Activated T-helper 9 cell treated with anti-CD3 and anti-CD28 coated beads, Interleukin-2, amount 50 U/mL, for 16 hours (primary cell): ENCODE measurements at places on chromosomes 13 and 19.

GRCh38 chr19:35592226-35592625 is 6.3 kb downstream of the PMIS2 start:
- DNase-seq, result no peak

GRCh38 chr19:58553799-58554493 is 959 bp downstream of the CHMP2A start:
- DNase-seq, result no peak

DNA sequence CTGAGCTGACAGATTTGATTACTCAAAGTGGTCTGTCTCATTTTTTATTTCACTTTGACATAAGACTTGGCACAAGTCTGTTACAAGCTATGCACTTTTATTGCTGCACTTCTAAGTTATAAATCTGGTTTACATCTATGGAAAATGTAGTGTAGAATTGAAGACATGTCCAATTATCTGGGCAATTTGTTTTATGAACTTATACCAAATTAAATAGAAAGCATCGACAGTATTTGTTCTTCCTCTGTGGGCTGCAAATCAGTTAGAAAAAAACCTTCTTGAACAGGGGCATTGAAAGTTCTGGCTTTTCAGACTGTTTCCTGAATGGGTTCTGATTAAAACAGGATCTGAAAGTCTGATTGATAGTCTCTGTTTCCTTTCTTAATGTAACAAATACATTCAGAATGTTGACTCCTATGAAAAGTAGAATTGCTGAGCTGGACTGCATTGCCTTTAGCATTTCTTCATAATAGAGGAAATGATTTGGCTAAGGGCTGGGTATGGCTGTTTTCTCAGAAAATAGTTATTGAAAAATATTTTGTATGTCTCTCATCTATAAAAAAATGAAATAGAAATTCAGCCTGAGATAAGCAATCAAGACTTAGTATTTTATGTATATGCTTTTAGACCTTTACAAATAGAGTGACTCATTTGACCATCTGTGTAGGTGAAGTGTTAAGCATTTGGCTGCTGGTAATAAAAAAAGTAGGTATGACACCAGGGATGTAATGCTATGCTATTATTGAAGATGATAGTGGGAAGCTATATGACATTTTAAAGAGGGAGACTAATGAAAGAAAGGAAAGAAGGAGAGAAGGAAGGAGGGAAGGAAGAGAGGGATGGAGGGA is 210.9 kb upstream of the SPRY2 start:
- DNase-seq, result no peak

- no peak for DNase-seq
These were observed 9.4 kb downstream of the ZNF546 start for GRCh38 chr19:40006273-40006691.

- DNase-seq, result peak; percentile 15
These were observed 513 bp downstream of the MIER2 start for GRCh38 chr19:343941-344624.

- DNase-seq, result no peak
These were observed 193.7 kb downstream of the LMO7 start for GRCh38 chr13:75829830-75830229.

- no peak for DNase-seq
These were observed 73.3 kb upstream of the WASF3 start for GRCh38 chr13:26484196-26484595.

DNA sequence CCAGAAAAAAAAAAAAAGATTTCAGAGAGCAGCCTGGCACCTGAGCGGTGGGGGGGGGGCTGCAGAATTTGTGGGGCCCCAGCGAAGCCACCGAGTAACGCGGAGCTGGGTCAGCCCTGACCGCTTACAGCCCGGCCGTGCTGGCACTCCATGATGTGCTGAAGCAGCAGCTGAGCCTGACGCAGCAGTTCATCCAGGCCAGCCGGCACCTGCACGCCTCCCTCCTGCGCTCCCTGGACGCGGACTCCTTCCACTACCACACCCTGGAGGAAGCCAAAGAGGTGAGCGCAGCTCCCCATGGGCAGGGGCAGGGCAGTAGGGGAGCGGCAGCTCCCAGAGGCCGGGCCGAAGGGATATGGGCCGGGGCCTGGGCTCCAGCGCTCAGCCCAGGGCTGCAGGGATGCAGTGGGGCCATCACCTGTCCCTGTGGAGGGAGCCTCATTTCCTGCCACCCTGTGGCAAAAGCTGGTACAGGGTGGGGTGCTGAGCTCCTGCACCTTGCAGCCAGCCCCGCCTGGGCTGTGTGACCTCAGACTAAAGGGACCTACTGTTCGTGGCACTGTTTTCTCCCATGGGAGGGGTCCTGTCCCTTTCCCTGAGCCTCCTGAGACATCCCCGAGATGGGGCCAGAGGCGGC is 18.3 kb downstream of the C19orf44 start:
- DNase-seq, result no peak

GRCh38 chr13:48891586-48891985 is 84.1 kb upstream of the FNDC3A start:
- no peak for DNase-seq

GRCh38 chr19:55447421-55448174 is 4.5 kb upstream of the SHISA7 start:
- no peak for DNase-seq

DNA sequence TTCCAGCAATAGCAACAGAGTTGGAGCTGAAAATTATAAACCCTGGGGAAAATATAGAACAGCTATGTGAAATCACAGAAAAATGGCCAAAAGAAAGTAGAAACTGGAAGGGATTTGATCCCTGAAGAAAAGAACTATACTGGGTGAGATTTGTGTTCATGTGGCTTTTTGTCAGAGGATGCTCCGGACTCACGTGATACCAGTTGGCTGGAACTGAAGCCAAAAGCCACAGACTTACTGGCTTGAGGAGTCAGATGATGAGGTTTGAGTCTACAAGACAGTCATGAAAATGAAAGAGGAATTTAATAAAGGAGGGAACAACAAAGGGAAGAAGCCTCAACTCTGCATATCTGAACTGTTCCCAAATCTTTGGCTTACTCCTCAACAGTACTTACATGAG is 427.1 kb downstream of the GPC5 start:
- no peak for DNase-seq

DNA sequence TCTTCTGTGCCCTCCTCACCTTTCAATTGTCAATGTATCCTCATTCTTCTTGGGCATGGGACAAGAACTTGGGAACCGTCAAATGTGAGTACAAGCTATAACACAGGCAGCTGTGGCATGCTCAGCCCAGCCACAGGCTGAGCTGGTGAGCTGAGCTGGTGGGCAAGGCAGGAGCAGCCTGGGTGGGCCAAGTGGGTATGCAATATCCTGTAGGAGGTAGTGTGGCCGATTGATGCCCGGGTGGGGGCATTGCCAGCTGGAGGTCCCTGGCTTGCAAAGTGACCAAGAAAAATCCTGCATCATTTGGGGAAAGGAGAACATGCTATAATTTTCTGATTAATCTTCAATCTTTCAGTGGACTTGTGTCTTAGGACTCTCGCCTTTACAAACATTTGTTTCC is 507.2 kb upstream of the SLC10A2 start:
- no peak for DNase-seq

DNA sequence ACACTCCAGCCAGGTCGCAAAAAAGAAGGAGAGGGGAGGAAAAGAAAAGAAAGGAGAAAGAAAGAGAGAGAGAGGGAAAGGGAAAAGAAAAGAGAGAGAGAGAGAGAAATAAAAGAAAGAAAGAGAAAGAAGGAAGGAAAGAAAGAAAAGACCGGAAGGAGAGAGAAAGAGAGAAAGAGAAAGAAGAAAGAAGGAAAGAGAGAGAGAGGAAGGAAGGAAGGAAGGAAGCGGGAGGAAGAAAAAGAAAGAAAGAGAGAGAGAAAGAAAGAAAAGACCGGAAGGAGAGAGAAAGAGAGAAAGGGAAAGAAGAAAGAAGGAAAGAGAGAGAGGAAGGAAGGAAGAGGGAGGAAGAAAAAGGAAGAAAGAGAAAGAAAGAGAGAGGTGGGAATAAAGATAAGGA is 320.8 kb downstream of the SHISA2 start:
- DNase-seq, result no peak

- DNase-seq, result no peak
These were observed at the start of gene ATXN8OS for GRCh38 chr13:70107498-70108281. Gene ATXN8OS, plus strand, starts transcription at chr13:70107826.

GRCh38 chr19:7469669-7470285 is 19.1 kb downstream of the PEX11G start:
- DNase-seq, result no peak

DNA sequence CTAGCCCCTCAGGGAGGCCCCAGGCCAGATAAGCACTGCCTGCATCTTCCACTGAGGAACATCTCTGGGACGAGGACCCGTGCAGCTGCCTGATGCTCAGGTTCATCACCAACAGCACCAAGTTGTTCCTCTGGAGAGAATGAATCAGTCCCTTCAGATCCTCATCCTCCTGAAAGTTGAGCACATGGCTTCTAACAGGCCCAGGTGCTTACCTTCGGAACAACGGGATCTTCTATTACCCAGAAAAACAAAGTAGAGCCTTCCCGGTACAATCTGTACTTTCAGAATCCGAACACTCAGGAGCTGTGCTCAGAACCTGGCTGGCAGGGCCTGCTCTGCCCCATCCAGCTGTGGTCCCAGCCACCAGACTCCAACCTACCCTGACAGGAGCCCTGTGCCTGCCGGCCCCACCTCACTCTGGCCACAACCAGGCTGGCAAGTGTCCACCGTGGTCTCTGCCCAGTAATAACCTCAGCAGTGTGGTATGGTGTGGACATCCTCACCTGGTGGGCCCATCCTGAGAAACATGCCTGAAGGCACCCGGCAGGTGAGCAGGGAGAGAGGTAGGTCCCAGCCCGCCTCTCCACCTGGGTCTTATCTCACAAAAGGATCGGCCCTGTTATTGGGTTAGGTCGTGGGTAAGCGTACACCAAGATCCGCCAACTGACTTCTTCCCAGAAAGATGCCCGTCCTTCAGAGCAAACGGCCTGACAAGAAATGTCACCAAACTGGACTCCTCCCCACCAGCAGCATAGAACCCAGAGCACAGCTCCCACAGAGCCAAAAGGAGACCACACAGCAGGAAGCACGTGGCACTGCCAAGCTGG is 34.1 kb downstream of the ELL start:
- no peak for DNase-seq

DNA sequence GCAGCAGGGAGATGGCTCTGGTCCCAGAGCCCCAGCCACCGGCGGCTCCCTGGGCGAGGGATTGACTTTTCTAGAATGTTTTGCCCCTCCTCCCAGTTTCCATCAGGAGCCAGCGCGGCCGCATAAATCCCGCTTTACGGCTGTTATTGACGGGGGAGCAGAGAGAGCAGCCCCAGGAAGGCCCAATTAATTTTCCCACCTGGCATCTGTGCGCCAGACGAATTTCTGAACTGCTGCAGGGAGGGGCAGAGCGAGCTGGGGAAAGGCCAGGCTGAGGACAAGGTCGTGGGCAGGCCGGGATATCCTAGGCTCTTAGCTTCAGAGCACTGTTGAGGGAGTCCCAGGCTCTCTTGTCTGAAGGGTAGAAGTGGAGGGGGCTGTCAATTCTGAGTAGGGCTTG is 24.7 kb downstream of the ZNRF4 start:
- DNase-seq, result no peak

GRCh38 chr19:2230033-2230531 is 6.0 kb downstream of the PLEKHJ1 start:
- DNase-seq, result no peak

- DNase-seq, result no peak
These were observed 17.3 kb downstream of the SHANK1 start for GRCh38 chr19:50702158-50702870.

DNA sequence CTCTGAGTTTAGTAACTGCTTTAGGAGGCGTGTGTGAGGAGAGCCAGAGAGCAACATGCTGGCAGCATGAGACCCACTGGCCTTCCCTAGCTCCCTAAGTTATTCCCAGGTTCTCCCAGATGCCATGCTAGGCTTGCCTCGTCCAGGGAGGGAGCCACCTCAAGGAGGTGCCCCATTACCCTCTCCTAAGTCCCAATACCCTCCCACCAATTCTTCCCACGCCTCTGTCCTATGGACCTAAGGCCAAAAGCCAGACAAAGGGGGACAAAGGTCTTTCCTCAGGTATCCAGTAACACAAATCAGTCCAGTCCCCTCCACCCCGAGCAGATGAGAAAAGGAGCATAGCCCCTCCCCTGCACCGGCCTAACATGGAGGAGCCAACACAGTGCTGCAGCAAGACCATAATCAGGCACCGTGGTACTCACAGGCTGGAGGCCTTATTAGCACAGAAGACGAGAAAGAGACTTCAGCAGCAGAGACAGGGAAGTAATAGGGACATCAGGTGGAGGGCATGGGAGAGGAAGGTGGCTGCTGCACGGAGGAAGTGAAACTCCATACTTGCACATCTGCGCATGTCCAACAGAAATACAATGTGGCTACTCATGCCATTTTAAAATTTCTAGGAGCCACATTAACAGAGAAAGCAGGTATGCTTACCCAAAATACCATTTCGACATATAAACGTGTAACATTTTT is 46.3 kb downstream of the BRD4 start:
- no peak for DNase-seq

DNA sequence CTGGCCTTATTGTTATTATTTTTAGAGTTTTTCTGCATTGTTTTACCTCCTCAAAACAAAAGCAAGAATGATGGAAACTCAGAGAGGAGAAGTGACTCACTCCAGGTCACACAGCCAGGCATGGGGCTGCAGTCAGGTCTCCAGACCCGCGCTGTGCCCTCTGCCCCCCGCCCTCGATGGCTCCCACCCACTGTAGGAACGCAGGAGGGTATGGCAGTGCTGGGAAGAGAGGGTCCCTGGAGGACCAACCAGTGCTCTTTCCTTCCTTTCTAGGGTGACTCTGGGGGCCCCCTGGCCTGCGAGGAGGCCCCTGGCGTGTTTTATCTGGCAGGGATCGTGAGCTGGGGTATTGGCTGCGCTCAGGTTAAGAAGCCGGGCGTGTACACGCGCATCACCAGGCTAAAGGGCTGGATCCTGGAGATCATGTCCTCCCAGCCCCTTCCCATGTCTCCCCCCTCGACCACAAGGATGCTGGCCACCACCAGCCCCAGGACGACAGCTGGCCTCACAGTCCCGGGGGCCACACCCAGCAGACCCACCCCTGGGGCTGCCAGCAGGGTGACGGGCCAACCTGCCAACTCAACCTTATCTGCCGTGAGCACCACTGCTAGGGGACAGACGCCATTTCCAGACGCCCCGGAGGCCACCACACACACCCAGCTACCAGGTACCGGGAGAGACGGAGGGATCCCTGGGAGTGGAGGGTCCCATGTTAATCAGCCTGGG is 5.6 kb downstream of the TIMM13 start:
- DNase-seq, result no peak

- DNase-seq, result no peak
These were observed 91.1 kb downstream of the RAB20 start for GRCh38 chr13:110470272-110471009.

DNA sequence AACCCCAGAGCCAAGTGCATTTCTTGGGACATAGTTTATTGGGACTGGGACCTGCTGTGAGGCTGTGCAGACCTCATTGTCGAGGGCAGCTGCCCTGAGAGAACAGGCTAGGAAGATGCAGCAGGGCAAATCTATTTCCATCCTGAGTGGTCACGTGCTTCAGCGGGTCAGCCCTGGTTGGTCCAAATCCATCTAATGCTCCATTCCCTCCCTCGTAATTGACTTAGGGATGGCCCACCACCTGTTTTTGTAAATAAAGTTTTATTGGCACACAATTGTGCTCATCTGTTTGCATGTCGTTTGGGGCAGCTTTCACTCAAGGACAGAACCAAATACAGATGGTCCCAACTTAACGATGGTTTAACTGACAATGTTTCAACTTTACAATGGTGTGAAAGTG is 75.5 kb upstream of the ADGRE5 start:
- no peak for DNase-seq

GRCh38 chr13:101554420-101555125 is 102.1 kb downstream of the ITGBL1 start:
- no peak for DNase-seq
